Bone marrow (tissue), 2 donors: ENCODE measurements at places on chromosomes 16 and 17.

- no peak for DNase-seq
Measured at GRCh38 chr16:66116163-66117002, 250.1 kb upstream of the CDH5 start.

DNA sequence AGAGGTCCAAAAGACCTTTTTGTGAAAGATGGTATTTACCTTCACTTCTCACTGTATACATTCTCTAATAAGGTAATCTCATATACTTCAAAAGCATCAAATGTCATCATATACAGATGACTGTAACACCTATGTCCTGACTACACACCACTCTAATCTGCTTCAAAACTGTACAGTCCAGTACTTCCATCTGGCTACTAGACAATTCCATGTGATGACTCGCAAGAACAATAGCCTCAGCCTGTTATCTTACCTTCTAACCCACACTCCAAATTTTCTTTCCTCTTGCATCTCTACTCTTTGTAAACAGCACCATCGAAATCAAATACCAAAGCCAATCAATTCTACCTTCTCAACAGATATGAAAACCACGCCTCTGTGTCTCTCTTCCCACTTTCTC lies 24.1 kb downstream of the MYO1D start:
- DNase-seq = no peak

DNA sequence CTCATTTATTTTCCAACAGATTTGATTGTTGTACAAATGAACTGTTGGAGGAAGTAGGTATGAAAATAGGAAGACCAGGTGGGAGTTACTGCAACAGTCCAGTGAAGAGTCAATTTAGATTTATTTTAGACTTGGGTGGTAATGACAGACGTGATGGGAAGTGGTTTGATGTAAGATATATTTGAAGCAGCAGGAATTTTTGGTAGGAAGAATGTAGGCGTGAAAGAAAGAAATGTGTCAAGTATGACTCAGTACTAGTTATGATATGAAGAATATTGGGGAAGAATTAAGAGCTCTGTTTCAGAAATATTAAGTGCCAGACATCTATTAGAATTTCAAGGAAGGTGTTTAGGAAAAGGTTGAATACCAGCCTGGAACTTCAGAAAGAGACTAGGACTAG lies 247.9 kb upstream of the AXIN2 start:
- no peak for DNase-seq

DNA sequence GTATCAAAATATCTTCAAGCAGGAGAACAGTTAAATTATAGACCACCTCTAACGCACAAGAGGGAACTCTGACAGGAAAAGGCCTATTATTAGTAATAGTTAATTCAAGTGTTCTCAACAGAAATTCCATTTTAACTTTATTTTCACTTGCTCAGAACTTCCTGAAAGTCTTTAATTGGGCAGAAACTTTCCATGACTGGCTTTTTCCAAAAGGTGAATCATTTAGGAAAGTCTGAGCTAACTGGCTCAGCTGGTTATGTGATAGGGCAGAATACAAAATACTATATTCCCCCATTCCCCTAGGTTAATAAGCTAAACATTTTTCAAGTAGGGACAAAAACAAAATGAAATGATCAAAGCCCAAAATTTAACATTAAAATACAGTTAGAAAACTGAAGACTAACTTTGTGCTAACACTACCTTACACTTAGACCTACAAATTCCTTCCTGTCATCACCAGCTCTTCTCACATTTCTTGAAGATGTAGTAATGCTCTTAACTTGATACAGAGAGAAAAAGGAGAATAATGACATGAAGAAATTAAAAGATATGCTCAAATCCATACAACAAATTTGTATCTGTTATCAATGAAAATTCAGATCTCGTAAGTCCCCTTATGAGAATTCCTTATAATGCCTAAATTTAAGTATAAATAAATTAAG lies 31.0 kb downstream of the CFDP1 start:
- DNase-seq = no peak

DNA sequence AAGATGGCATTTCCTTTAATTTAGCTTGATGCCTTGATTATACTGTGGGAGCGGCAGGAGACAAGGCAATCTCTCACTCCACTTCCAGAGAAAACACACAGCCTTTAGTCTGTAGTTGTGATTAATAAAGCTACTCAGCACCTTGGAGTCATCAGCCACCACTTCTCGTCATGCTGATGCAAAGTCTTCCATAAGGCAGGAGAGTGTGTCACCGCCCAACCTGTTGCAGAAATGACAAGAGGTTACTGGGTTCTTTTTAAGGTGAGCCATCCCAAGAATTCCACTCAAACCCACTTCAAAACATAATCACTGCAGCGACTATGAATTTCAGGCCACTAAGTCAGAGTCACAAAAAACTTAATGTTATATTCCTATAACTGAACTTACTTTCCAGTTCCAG lies 223.9 kb upstream of the TOX3 start:
- DNase-seq = no peak

GRCh38 chr16:11297492-11298142 lies 16.5 kb upstream of the PRM1 start:
- no peak for DNase-seq

GRCh38 chr16:80716564-80717139 lies 87.7 kb downstream of the CDYL2 start:
- DNase-seq = no peak

- DNase-seq = no peak
Measured at GRCh38 chr17:81499601-81499970, 13.0 kb downstream of the ACTG1 start.

DNA sequence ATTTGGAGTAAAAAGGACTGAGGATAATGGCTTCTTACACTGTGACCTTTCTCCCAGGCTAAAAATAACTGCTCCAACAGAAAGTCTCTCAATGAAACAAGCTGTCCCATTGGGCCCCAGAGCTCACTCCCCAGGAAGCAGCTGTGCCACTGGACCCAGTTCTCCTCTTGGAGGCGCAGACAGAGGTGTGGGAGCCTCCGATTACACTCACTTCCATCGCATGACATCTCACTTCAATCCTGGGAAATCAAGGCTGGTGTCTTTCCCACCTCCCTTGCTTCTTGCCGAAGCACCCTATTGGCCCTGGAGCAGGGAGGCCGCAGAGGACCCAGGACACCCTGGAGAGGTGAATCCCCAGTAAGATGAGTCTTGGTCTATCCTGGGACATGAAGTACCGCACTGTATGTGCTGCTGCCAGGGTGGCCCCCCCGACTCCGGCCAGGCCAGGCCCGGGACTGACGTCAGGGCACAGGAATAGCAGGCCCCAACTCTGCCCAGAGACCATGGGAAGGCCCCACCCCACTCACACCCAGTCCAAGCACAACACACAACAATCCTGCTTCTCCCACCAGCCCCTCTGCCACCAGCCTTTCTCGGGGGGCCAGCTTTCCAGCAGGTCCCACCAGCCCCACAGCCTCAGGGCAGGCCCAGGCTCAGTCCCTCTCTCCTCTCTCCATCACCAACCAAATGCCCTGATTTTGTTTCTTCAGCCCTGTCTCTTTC lies 29.5 kb downstream of the SRL start:
- DNase-seq = no peak

DNA sequence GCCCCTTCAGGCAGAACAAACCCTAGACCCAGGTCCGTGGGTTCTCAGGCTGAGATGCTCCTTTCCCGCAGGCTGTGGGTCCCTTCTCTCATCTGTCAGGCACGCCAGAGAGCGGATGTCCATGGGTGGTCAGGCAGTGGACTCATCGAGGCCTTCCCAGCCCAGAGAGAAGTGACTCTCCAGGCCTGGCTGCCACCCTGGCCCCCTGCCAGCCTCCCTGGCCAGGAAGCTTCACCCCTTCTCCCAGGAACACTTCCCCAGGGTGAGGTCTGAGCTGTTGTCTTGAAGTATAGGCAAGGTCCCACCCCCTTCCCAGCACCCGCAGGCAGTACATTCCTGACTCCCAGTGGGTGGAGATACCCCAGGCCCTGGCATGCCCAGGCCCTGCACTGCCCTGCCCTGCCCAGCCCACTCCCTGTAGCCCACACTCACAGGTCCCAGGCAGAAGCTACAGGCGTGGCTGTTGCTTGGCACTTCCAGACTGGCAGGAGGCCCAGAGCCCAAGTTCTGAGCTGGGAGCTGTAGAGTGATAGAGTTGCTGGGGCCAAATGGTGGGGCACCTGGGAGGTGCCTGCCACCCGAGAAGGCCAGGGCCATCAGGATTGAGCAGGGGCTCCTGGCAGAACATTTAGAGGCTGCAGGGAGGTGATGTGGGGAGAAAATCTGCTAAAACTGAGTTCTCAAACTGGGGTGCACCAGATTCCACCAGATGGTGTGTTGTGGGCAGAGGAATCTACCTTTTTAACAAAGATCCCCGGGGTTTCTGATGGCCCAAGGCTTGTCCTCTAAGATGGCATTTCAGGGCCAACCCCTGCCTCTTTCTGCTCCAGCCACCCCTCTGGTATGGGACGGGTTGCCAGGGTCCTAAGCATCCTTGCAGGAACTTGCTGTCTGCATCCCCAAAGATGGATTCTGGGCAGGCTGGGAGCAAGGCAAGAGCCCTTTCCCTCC lies 6.7 kb downstream of the ITGA3 start:
- no peak for DNase-seq

DNA sequence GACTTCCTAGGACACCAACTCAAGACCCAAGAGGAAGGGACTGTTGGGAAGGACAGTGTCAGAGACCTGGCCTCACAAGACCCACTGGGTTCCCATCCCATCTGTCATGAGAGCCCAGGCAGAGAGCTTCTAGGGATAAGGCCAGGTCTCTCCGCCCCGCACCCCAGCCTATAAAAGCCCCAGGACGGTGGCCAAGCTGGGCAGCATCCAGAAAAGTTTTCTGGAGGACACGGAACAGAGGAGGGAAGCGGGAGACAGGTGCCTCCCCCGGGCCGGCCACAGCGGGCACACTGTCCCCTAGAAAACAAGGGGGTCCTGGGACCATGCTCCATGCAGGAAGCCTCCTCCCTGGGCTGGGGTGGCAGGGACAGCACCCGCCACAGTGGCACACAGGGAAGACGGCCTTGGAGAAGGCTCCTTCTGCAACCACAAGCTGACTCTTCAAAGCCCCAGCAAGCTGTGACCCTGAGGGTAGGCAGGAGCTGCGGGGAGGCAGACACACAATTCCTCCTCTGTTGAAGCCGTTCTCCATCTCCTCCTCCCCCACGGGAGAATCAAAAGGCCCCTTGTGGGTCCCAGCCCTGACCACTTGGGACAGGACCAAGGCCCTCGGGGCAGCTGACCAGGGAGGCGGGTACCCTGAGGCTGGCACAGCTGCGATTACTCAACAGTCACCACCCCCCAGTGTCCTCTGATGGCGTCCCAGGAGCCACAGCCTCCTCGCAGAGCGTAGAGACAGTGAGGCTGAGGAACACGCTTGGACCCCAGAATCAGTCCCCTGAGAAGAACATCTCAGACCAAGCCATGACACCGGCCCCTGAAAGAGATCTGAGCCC lies 26.1 kb downstream of the TRPV3 start:
- no peak for DNase-seq

- no peak for DNase-seq
Measured at GRCh38 chr17:66413559-66414520, 111.4 kb downstream of the PRKCA start.

GRCh38 chr16:30444231-30445148 lies 1.2 kb downstream of the SEPHS2 start:
- DNase-seq = no peak

DNA sequence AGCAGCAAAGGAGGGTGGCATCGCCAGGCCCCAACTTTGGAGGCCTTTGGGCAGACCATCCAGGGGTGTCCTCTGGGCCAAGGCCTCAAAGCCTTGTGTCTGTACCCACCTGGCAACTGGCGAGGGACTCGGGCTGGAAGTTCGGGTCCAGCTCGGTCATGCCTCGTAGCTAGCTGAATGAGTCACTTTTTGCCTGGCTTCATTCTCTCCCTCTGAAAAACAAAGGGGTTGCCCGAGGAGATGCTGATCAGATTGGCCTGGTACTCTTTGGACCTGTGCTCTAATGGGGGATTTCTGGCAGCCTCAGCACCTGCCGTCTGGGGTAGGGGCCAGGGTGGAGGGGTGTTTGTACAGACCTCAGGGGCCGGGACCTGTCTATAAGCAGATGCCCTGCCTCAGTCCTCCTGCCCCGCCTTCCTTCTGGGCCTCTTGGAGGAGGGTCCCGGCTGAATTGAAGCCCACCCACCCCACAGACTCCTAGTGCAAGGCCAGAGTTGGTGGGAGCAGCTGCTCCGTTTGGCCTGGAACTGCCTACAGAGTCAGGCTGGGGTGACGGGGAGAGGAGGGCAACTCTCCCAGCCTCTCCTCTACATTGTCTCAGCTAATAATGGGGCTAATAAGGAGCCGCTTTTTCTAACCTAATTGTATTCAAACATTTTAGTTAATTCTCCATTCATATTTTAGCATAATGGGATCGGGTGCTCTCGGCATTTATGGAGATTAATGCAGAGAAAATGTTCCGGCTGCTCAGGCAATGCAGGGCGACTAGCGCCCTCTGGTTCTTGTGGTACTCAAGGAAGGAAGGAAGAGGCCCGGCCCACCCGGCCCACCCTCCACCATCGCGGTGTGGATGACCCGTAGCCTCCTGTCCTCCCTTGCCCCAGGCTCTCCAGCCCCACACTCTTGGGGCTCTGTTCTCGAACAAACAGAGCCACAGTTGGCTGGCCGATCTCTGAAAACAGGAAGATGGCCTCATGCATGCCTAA lies 21.4 kb upstream of the ABCC3 start:
- no peak for DNase-seq
